D341Med (cell line): ENCODE measurements at places on chromosomes 11 and 22.

- no peak for DNase-seq
Measured at GRCh38 chr11:82034527-82034926, 699.1 kb downstream of the FAM181B start.

DNA sequence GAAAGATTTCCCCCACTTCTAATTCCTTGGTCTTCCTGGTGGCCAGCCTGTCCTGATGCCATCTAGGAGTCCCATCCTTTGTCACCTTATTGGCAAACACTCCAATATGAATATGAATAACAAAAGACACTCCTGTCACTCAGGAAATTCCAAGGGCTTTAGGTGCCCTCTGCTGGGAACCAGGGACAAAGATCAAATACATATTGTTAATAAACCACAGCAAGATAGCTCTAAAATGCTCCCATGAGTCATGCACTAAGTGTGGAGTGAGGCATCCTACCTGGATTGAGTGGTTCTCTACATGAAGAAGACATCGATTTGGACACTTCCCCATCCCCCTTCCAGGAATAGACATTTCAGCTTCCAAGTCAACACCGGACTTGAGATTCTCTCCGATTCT lies 823.6 kb downstream of the TBC1D22A start:
- DNase-seq = no peak

DNA sequence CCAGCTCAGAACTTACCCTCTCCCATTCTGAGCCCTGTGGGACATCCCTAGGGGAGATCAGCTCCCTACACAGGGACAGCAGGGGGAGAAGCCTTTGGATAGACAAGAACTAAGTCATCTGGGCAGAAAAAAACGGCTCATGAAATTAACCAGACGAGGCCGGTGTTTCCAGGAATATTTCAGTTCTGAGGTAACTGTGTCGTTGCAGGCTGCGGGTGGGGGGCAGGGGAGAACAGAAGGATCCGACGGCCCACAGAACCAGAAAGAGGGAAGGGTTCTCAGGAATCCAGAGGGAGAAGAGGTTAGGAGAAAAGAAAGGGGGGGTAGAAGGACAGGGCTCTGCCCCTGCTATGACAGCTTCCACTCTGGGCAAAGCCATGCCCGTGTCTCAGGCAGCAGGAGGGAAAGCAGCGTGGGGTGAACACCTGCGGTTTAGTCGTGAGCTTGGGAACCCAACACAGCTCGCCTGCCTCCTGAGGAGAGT lies 3.6 kb downstream of the CLCF1 start:
- no peak for DNase-seq

- DNase-seq = no peak
Measured at GRCh38 chr11:41486424-41486823, 27.0 kb upstream of the LRRC4C start.

DNA sequence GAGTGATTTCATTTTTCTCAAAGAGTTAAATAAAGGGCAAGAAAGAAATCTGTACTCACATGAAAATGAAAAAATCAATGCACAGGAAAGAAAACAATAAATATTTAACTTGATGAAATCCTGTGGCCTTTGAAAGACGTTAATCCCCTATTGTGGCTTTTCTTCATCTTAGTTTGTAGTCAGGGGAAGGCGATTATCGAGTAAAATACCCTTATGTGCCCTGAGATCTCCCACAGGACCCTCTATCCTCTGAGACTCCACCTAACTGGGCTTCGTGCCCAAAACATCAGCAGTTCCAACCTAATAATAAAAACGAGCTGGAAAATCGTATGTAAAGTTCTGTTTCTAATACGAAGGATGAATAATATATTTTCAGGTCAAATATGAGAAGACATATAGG lies 208.2 kb upstream of the ZC3H12C start:
- peak; percentile 66 for DNase-seq

DNA sequence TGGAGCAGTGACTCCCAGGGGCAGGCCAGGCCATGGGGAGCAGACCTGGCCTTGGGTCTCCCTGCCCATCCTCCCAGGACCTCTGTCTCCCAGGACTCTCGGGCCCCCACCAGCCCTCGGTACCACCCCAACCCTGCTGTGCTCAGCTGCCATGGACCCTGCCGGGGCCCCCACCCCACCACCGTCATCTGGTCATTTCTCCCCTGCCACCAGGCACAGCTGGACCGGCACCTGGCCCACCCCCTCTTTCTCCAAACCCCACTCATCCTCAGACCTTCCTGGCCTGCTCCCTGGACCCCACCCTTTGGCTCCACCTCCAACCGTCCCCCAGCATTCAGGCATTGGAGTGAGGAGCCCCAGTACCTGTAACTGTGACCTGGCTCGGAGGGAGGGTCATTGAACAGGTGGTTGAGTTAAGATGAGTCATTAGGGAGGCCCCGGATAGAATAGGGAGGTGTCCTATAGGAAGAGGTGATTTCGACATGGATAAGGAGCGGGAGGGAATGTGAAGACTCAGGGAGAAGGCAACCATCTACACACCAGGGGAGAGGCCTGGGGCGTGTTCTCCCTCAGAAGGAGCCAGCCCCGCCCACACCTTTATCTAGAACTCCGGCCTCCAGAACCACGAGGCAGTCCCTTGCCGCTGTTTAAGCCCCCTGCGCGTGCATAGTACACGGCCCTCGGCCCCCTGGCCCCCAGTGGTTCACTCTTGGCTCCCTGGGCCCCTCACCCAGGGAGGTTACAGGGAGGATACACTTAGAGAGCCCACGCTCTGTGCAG lies 1395.9 kb downstream of the BRD1 start:
- DNase-seq = no peak

DNA sequence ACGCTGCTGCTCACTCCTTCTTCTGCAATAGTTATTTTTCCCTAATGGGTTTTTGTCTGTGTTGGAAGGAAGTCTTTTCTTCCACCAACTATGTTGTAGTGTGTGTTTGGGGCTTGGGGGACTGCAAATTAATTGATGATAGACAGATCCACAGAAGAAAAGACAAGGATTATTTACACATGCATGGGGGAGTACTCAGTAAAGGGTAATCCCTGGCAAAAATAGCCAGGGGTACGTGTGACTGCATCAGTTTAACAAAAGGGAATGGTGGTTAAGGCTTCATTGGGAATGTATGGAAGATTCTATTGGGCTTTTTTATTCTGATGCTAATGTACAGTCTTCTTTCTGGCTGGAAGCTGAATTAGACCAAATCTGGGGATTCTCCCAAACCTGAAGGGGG lies 20.2 kb upstream of the FEZ1 start:
- no peak for DNase-seq

DNA sequence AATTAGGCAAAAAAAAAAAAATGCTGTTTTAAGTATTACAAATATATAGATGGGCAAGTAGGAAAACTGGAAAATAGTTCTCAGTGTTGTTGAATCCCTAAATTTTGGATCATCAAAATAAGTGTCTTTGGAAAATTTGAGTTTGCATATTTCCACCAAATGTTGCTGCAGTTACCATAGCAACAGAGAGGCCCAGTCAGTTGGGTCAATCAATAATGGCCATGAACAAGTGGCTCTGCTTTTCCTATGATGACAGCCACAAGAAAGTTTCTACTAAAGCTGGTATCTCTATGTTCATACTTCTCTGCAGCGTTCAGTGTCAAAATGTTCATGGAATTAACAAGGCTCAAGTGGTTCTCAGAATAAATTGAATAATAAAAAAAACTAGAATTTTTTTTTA lies 79.1 kb downstream of the SERGEF start:
- no peak for DNase-seq

DNA sequence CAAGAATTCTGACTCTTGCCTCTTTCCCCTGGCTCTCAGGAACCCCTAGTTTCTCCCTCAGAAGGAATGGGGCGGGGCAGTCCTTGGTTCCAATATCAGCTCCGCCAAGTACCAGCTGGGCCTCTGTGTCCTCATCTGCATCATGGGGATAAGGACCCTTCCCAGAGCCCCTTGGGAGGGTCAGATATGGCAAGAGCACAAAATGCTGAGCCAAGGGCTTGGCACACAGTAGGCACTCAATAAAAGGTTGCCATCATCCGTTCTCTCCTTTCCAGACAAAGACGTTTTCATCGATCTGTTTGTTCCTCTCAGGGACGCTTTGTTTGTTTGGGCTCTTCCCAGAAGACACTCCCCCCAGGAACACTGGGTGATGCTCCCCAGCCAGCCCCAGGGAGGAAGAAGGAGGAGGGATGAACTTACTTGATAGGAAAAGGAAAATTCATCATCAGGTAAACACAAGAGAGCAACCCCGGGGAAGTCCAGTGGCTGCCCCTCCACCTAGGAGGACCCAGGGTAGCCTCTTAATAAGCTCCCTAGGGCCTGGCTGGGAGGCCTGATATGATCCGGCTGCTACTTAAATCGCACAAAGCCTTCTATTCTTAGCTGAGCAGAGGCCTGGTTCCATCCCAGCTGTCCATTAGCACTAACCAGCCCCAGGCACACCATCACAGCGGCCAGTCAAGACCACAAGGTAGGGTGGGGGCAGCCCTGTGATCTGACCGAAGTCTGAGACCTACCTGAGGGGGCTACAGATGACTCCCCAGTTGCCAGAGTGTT lies 19.6 kb downstream of the GDPD5 start:
- peak; percentile 62 for DNase-seq

- DNase-seq = no peak
Measured at GRCh38 chr22:40407831-40408717, 37.7 kb downstream of the SGSM3 start.

- no peak for DNase-seq
Measured at GRCh38 chr11:77065878-77066228, 918 bp upstream of the CAPN5 start.

- no peak for DNase-seq
Measured at GRCh38 chr11:128862908-128863660, 4.0 kb downstream of the KCNJ1 start.

GRCh38 chr22:17777005-17777716 lies 2.9 kb upstream of the BID start:
- DNase-seq = no peak

- DNase-seq = peak; percentile 62
Measured at GRCh38 chr22:17131686-17132085, 10.5 kb upstream of the TMEM121B start.

GRCh38 chr22:17257121-17258001 lies 38.1 kb upstream of the ADA2 start:
- no peak for DNase-seq

DNA sequence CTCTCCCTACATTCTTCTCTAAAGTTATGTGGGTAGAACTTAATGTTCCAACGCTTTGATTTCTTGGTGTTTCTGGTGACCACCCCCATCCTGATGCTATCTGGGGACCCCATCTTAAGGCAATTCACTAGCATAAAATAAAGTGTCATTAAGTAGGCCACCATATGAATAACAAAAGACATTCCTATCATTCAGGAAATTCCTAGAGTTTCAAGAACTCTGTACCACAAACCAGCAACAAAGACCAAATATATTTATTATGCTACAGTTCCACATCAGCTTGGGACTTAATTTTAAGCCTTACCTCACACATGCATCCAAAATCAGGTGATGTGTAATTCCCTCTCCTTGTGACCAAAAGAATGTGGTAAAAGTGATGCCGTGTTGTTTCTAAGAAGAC lies 254.6 kb upstream of the LRRC4C start:
- no peak for DNase-seq

- DNase-seq = no peak
Measured at GRCh38 chr11:35553831-35554230, 28.4 kb upstream of the PAMR1 start.

GRCh38 chr11:134822897-134823296 lies 410.9 kb upstream of the B3GAT1 start:
- no peak for DNase-seq

GRCh38 chr22:26592421-26592891 lies 2.5 kb upstream of the TPST2 start:
- no peak for DNase-seq

DNA sequence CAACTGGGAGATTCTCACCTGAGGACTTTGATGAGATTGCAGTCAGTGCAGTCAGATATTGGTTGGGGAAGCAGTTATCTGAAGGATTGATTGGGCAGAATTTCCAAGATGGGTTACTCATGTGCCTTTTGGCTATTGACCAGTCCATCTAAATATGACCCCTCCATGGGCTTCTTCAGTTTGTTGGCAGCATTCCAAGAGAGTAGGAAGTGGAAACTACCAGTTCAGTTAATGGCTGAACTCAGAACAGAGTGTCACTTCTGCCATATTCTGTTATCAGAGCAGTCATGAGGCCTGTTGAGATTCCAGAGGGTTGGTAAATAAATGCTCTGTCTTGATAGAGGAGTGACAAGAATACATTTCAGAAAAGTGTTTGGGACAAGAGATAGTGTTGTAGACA lies 71.0 kb downstream of the CYP2R1 start:
- DNase-seq = no peak

DNA sequence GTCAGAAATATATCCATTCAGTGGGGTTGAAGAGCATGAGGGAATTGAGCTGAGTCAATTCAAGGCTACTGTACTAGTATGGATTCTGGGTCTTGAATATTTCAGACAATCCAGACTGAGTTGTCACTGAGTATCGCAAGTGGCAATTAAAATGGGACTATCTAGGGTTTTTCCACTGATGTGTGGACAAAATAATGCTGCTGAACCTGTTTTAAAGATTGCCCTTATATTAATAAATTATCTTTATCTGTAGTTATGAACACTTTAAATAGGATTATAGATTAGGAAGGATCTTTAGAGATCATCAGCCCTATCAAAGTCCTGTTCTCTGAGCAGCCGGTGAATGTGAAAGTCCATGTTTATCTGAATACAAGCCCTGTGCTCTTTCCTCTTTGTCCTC lies 478.3 kb upstream of the KIRREL3 start:
- DNase-seq = no peak

DNA sequence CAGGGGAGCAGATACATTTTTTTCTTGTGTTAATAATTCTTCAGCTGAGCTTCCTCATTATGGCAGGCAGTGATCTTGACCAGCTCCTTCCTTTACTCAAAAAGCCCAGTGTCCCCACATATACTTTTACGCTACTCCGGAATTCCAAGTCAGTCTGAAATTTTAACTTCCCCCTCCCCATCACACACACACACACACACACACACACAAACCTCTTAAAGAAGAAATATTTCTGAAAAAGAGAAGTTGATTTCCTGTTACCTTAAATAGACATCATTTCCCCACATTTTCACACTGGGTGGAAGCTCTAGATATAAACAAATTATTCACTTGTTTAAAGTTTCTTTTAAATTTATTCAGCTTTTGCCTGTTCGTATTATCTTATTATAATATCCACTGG lies 113.9 kb downstream of the DBX1 start:
- no peak for DNase-seq

GRCh38 chr11:111443640-111444039 lies 64.6 kb upstream of the POU2AF1 start:
- DNase-seq = no peak

DNA sequence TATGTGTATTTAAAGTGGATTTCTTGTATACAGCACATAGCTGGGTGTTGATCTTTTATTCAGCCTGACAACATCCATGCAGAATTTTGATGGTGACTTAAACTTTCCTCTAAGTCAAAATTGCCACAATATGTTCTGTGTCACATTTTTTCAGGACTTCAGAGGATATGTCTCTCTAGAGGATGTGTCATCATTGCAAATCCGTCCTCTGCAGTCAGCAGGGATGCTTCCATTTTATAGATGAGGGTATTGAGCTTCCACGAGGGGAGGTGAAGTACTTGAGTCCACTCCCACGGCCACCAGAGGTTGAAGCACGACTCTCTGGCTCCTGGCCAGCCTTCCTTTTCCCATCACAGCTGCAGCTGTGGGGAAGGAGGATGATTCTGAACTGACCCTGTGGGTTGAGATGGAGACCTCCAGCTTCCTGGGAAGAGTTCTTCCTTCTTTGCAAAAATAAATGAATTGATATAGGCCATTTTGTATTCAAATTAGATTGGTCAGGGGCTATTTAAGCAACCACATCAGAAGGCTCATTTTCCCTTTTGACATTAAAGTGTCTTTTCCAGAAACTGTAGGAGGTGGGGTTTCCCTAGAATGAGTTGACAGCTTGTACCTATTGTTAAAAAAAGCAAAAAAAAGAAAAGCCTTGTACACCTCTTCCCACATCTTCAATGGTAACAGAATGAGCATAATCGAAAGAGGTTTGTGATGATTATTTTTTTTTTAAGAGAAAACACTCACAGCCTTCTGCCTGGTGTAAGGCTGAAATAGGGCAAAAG lies 55.2 kb upstream of the MYEOV start:
- no peak for DNase-seq
